ENCODE measurements at places on chromosomes 2 and 18. TPM values are rescaled to one million over a fixed set of nuclear protein-coding genes. Genes with fewer than 3 reads are reported as not detected.

- DNase-seq, result no peak
Measured at GRCh38 chr2:157980020-157980419, 103.9 kb upstream of the ACVR1 start.

- no peak for DNase-seq
Measured at GRCh38 chr2:146031158-146031557, 1511.2 kb upstream of the ZEB2 start.

STK39 gene
- 4.5 TPM for polyA plus RNA-seq

GRCh38 chr2:239549711-239550255 is 149.0 kb upstream of the HDAC4 start:
- no peak for DNase-seq

PLEK gene
- polyA plus RNA-seq, result 0.79 TPM

DNA sequence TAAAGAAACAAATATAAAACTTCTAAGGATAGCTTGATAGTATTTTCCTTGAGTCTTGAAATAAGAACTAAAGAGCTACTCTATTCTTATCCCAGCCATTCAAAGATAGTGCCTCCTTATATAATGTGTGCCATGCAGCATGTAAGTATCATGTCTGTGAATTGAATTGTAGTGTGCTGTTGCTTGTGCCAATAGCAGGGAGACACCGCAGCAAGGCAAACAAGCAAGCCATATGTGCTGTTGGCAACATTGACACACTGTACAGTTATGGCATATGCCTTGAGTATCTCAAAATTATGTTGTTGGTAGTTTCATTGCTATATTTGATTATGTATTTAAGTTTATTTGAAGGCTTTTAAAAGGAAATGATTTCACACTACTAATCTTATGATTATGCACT is 58.2 kb downstream of the ERBB4 start:
- DNase-seq, result no peak

SLC9A2 gene
- polyA plus RNA-seq, result 0.07 TPM

DNA sequence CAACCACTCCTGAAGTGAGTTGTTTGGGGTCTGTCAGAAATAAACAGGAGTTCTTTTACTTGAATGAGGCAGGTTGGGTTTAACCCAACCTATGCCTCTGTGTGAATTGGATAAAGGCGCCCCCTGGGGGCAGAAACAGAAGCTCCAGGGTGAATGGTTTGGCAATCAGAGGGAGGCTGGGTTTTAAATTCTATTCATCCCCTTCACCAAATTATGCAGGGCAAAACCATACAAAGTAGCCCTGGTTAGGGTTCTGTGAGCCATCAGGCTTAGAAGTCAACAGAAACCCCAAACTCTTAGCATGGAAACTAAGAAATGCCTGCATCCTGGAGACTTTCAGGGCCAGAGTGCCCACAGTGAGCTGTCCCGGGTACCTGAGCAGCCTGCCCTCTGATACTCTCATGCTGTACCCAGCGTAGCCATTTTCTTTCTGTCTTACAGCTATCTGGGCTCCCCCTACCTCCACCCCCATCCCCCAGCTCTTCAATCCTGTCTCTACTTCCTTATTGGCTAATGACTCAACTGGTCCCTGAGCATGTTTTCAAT is 241.5 kb downstream of the ICOS start:
- DNase-seq, result peak; percentile 64

PRKAG3 gene
- polyA plus RNA-seq, result not detected

FBXO36 gene
- polyA plus RNA-seq, result 1.2 TPM

DNPEP gene
- polyA plus RNA-seq, result 57.5 TPM

Data from naive thymus-derived CD4-positive, alpha-beta T cell (primary cell).